Coronary artery (tissue), 2 donors: ENCODE measurements at places on chromosomes 1 and 21.

DNA sequence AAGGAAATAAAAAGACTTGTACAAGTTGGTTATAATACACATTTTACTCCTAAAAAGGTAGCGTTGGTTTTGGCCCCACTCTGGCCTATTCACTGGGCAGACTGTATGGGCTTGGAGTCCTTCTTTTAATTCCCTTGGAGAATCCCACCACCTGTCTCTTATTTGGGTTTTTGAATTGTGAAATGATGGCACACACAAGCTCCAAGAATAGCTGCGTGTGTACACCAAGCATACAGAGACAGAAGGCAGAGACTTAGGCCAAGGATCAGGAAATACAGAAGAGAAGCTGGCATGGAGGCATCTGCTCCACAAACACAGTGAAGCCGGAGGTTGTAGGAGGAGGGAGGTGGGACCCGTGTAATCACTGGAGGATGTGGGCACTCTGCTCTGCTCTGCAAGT is 29.1 kb downstream of the DDR2 start:
- DNase-seq: no peak

- no peak for DNase-seq
Observed at GRCh38 chr1:61316493-61316892, 234.1 kb downstream of the NFIA start.

GRCh38 chr21:26060335-26061115 is 110.0 kb downstream of the APP start:
- DNase-seq: no peak

DNA sequence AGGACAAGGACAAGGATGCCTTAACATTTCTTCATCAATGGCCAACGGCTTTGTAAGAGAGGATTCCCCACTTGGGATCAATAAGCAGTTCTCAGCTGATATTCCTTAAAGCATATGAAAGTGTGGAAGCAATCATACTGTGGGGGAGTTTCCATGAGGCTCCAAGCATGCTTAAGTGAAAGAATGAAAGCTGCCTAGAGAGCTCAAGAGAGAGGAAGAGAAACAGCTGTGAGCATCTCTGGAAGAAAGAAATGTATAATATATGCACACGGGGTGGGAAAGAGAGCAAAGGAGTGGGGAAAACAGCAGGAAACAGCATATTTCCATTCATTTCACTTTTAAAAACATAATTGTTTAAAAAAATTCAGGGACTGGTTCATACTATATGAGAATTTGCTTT is 94.7 kb upstream of the WARS2 start:
- DNase-seq: no peak

GRCh38 chr1:232212253-232212652 is 417.7 kb downstream of the SIPA1L2 start:
- no peak for DNase-seq

DNA sequence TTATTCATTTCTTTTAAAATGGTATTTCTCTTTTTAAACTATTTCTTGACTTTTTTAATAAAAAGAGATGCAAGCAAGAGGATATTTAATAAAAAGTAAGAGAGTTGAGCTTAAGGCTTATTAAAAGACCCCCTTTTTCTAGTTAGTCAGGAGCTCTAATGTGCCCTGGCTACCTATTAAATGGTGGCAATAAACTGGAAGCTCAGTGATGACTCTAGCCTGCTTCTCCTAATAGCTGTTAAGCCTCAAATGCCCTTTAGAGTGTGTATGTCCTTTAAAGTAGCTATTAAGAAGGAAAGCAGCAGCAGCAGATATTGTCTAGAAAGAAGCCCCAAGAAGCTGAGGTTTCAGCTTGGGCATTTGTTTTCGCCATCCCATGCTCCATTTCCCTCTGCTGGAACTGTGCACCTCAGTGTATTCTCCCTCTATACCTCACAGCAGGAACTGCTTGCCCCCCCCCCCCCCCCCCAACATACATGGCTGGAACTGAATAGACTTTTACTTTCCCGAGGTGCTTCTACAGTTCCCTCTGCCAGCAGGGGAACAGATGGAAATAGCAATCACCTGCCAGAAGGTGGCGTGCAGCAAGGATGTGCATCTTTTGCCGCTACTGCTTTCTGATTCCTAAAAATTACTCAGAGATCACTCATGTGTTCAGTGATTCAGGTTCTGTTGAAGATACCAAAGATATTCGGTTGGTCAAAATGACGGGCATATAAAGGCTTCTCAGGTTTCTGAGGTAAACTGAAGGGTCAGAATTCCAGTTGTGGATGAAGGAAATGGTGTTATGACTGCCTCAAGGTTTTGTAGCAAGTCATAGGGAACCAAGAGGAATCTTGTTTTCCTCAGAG is 2.5 kb downstream of the RGS4 start:
- DNase-seq: peak; percentile 81

- DNase-seq: no peak
Observed at GRCh38 chr1:208942394-208943130, 641.0 kb upstream of the CAMK1G start.

GRCh38 chr21:45539046-45539795 is 3.0 kb downstream of the SLC19A1 start:
- peak; percentile 72 for DNase-seq

DNA sequence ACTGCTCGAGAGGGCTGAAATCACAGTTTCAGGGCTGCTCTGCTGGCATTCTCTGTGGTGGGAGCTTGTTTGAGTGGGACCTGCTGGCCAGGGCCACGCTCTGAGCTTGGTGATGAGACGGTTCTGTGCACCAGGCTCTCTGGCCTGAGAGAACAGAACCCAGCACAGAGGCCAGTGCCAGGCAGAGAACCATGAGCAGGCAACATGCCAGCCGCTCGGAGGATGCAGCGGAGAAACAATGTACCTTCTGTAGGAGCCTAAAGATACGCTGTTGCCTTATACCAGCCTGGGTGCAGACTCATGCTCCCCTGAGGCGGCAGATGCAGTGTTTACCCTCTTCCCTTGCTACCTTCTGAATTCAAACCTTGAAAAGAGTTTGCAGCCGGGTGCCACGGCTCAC is 10.0 kb downstream of the C2CD2 start:
- DNase-seq: no peak

GRCh38 chr1:241916196-241916595 is 41.4 kb upstream of the BECN2 start:
- DNase-seq: no peak

DNA sequence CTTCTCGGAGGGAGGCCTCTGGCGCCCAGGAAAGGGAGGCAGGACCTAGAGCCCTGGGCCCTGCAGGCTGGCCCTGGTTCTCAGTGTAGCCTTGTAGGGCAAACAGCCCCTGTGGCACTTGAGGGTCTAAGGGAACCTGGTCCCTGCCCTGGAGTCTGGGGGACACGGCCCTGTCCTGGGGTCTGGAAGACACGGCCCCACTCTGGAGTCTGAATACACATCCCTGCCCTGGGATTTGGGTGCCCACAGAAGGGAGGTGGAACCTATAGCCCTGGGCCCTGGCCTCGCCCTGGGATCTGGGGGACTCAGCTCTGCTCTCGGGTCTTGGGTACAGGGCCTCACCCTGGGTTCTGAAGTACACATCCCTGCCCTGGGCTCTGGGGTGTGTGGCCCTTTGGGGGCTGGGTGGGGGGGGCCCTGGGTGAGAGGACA is 97.9 kb downstream of the OBSCN start:
- peak; percentile 43 for DNase-seq

GRCh38 chr21:35575280-35575915 is 484.9 kb downstream of the SETD4 start:
- DNase-seq: no peak

GRCh38 chr1:31382379-31382989 is 9.6 kb upstream of the FABP3 start:
- no peak for DNase-seq
